ENCODE measurements at places on chromosomes 1 and 21. TPM values are rescaled to one million over a fixed set of nuclear protein-coding genes. Genes with fewer than 3 reads are reported as not detected.

The HUNK gene
- total RNA-seq, result 1.8 TPM

The RBM11 gene
- 1.2 TPM for total RNA-seq

The MIXL1 gene
- not detected for total RNA-seq

The RSPH1 gene
- 8.9 TPM for total RNA-seq

The COL6A1 gene
- total RNA-seq, result 756 TPM

The ITGB2 gene
- 14.2 TPM for total RNA-seq

The ATP1A2 gene
- total RNA-seq, result 7.0 TPM

The ZNF593OS gene
- not detected for total RNA-seq

The CYP4Z1 gene
- 8.9 TPM for total RNA-seq

The PUSL1 gene
- 54.5 TPM for total RNA-seq

The NUDT17 gene
- total RNA-seq, result 18.3 TPM

The HSPA6 gene
- 0.73 TPM for total RNA-seq

The TIE1 gene
- total RNA-seq, result 13.8 TPM

The CD1B gene
- not detected for total RNA-seq

The NFASC gene
- 12.5 TPM for total RNA-seq

The CYP4B1 gene
- total RNA-seq, result 5.3 TPM

The FMN2 gene
- total RNA-seq, result 3.3 TPM

The SPRR2E gene
- total RNA-seq, result not detected

The VWA5B1 gene
- total RNA-seq, result not detected

The FAM131C gene
- not detected for total RNA-seq

The TRIM58 gene
- not detected for total RNA-seq

The RGS8 gene
- total RNA-seq, result not detected

The RBP7 gene
- not detected for total RNA-seq

The LAX1 gene
- total RNA-seq, result 2.8 TPM

The PRUNE1 gene
- 118 TPM for total RNA-seq

The LMX1A gene
- total RNA-seq, result not detected

The NMNAT2 gene
- 1.2 TPM for total RNA-seq

The BGLAP gene
- total RNA-seq, result not detected

The PDPN gene
- 7.6 TPM for total RNA-seq

The NR1I3 gene
- total RNA-seq, result not detected

The XCL1 gene
- not detected for total RNA-seq

The ANXA9 gene
- not detected for total RNA-seq

The LCE1B gene
- total RNA-seq, result not detected

The VANGL2 gene
- 4.4 TPM for total RNA-seq

The AJAP1 gene
- total RNA-seq, result 1.1 TPM

The TSPEAR gene
- total RNA-seq, result 0.18 TPM

The TMEM81 gene
- total RNA-seq, result not detected

The RNF220 gene
- total RNA-seq, result 76.3 TPM

The AMY2A gene
- not detected for total RNA-seq

The ZNF683 gene
- not detected for total RNA-seq

The TMEM9 gene
- total RNA-seq, result 21.7 TPM

The SLAMF1 gene
- not detected for total RNA-seq

The OLIG2 gene
- total RNA-seq, result not detected

The AMY2B gene
- total RNA-seq, result 65.4 TPM

The CHRM3 gene
- 49.8 TPM for total RNA-seq

Data from stomach (tissue), 19 donors.